Suppressor macrophage treated with lipopolysaccharide for 4 hours (primary cell): ENCODE measurements at places on chromosomes 3 and 15.

DNA sequence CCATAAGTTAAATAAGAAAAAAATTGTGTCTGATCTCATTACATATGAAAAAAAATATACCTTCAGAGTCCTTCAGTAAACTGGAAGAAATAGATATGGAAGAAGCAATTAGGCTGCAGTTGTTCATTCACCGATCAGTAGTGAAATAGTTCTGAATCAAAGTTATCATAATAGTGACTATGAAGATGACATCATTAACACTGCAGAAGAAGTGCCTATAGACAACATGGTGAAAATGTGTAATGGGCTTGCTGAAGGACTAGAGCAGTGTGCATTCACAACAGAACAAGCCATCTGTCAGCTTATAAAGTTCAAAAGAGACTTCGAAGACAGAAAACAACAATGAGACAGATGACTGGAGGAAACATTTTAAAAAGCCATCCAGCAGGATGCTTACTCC, 144.5 kb downstream of the NAALADL2 start:
- no peak for DNase-seq

GRCh38 chr3:39531665-39532064, 64.2 kb downstream of the MOBP start:
- no peak for DNase-seq

DNA sequence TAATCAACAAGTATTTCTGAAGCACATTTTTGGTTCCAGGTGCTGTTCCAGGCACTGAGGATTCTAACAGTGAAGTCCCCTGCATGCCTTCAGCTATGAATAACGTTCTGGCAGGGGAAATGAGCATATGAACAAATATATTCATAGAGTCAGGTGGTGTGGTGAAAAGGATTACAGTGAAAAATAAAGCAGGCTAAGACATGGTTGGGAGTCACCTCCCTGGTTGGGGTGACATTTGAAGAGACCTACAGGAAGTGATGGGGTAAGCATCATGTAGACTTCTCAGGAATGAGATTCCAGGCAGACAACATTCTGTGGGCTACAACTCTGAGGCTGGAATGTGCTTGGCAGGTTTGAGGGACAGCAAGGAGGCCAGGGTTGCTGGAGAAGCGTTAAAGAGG, 15.0 kb downstream of the FRMD4B start:
- no peak for DNase-seq

- DNase-seq: peak; percentile 44
Observed at GRCh38 chr3:149657926-149658743, at the start of gene WWTR1. Gene WWTR1 (minus strand): TSS chr3:149658025. CDS start chr3:149657306, 719 bp downstream.

DNA sequence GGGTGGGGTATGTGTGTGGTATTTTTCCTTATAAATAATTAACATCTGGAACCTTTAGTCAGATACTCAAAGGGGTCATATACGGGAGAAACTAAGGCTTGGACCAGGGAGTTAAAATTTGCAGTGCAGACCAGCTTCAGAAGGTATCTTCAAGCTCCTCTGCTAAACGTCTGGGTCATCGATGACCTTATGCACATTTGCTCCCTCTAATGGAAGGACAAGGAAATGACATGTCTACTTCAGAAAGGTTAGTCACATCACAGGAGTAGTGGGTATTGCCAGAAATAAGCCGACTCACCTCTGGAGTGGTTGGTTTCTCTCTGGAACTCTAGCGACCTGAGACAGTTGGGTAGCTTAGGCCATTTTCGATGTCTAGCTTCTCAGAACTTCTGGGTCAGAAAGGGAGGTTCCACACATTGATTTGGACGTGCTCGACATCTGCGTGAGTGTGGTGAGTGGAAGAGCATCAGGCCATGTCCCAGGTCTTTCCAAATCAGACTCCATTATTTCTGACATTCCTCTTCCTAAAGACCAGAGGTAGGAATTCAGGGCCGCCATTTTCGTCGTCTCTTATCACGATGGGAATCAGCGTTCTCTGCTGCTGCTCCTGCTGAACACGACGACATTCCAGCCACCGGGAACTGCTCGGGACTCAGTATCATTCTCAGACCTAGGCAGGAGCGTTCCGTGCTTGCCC, 31.8 kb upstream of the RASA2 start:
- DNase-seq: peak; percentile 78

- no peak for DNase-seq
Observed at GRCh38 chr15:73997986-73998385, 3.5 kb downstream of the PML start.

GRCh38 chr15:28935316-28935715, 49.5 kb downstream of the APBA2 start:
- DNase-seq: no peak

DNA sequence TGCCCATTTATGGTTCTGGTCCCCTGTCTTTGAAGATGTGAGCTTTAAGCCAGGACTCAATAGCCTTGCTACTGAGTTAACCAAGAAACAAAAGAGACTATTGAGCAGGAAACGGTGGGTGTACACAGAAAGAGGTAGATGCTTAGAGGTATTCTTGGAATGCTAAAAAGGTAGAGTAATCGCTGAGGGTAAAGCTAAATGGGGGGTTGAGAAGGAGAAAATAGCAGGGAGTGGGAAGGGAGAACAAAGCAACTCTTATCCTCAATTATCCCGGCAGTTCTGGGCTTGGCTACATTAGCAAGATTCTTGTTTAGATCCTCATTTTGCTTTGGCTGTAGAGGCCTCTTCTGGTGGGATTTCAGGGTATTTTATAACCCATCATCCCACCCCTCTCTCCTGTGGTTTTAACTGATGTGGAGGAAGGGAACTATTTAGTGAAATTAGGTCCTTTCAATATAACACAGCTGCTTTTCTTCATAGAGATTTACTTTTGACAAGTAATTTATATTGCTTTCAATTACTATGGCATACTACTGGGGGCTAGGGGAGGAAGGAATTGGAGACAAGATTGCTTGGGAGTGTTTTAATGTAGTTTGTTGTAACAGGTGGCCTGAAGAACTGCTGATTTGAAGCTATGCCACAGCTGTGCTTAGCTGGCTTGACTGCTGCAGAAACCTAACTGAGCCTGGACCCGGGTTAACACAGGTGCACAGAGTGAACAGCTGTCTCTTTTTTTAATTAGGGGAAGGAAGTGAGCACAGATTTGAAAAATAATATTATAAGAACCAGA, 234.3 kb upstream of the CCDC54 start:
- DNase-seq: no peak

DNA sequence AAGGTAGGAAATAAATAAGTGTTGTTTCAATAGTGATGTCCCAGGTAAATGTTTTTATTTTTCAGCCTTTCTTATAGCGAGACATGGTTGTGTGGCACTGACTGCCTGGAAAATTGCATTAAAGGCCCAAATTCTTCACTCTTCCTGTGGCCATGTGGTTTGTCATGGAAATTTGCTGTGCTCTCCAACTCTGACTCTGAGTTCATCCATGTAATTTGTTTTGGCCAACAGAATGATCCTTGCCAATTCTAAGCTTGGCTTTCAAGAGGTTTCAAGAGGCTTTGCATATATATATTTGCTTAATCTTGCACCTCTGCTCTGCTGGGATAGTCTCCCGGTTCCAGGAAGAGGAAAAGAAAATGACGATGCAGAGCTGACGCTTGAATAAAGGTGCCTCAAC, 107.5 kb upstream of the ARHGEF26 start:
- no peak for DNase-seq

DNA sequence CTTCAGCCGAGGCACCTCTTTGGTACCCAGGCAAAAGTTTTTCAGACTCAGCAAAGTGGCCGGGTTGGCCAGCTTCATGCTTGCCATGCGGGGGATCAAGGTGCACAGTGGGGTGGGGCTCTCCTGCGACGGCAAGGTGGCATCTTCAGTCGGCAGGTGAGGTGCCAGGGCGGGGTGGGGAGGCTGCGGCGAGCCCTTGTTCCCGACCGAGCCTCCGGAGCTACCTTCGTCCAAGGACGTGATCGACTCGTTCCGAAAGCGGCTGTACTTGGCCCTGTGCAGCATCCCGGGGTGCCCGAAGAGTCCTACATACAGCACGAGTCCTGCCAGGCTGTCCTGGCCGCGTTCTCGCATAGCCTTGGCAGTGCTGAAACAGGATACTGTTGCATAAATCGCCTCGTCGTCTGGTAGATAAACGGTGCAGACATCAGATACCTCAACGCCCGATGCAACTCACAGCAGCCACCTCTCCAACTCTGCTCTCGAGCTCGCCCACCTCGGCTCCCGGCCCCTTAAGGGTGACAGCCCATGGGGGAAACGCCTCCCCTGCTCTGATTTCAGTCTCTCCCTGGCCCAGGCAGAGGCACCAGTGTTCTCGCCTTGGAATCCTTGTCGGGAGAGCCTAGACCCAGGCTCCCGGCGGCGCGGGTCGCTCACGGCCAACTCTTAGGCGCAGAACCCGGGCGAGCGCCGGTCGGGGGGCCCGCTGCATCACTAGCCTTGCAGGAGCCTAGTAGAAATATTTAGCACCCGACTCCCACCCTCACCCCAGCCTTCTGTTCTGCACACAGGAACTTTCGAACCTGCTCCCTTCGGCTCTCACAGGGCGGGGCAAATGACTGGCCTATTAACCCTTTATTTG, 826 bp downstream of the SHC4 start:
- no peak for DNase-seq

DNA sequence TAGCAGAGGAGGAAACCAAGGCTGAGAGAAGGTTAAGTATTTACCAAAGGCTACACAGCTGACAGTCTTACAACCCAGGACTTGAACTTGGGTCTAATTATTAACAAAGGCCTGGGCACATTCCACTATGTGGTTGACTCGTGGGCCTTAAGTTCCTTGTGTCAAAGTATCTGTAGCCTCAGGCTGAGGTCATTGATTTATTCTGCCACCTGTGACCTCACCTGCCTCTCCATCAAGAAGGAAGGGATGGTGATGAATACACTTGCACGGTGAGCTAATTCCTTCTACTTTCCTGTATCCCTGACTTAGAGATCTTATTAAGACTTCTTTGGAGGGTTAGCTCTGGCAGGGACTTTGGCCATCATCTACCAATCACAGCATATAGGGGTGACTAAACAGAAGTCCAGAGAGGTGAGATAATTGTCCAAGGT, 19.9 kb upstream of the LRRC58 start:
- DNase-seq: no peak

DNA sequence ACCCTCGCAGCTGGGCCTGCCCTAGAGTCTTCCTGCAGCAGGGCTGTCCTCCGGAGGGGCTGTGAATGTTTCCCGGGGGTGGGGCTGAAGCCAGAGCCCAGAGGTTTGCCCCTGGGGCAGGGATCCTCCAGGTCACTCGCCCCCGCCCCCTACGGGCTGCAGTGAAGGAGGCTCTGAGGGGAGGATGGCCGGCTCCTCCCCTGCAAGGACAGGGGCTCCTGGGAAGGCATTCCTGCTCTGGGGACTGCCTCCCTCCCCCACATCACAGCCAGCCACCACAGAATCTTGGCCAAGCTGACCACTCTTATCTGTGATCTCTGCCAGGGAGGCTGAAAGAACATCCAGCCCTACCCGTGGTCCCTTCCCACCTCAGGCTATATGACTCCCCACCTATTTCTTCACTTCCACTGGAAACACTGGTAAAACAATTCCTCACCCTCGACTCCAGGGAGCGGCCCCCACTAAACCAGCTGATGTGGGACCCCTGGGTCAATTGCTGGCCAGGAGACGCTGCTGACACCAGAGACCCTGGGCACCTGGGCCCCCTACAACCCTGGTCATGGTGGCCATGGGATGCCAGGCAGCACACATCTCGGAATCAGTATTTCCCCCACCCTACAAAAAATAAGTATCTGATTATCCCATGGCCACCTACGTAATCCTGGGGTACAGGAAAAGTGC, 66.0 kb downstream of the HMCES start:
- no peak for DNase-seq

DNA sequence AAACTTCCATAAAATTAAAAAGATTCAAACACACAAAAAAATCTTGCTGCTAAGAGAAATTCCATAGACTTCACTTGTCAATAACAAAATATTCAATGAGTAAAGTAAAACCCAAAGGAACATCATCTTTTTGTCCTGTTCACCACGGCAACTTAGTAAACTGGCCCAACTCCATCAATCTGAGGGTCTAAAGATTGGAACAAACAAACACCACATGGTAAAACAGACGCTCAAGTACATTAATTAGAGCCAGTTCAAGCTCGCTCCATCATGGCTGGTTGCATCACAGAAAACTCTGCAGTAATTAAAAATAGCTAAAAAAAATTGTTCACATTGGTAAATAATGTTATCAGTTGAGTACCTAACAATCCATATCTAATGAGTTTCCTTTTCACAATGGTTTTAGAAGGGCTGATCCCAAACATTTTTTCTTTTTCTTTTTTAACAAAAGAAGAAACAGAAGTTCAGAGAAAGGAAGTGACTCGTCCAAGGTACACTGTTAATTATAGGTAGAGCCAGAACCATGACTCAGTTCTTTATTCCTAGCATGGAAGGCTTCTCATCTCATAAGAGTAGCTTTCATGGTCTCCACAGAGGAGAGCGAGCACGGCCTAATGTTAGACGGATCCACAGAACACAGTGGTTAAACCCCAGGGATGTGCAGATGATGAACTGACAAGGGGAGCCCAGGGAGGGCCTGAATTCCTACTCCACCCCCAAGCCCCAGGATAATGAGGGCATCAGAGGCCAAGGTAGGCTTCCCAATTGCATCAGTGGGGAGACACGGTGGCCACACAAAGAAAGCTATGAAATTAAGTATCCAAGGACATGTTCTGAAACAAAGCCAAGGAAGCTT, 79.2 kb upstream of the ARHGEF3 start:
- DNase-seq: no peak

DNA sequence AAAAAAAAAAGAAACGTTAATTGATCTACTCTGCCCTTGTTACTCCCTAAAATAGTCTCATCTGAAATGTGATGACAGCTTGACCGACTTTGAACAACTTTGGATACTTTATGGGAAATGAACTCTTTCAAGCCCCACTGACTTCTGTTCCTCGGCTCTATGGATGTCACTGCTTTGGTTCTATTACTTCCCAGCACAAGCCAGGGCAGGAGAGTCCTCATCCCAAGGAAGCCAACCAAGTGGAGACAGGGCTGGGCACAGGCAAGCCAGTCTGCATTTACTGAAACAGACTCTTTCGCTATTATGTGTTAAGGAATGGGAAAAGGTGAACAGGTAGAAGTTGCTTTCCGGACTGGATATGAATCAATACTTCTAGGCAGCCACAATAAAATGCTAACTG, 444.0 kb downstream of the FOXP1 start:
- no peak for DNase-seq

- DNase-seq: peak; percentile 48
Observed at GRCh38 chr3:58307639-58308215, 1.4 kb downstream of the HTD2 start.

- DNase-seq: peak; percentile 82
Observed at GRCh38 chr3:38039899-38040261, 872 bp downstream of the DLEC1 start.

GRCh38 chr3:184659797-184660301, 52.0 kb downstream of the MAGEF1 start:
- no peak for DNase-seq

GRCh38 chr3:36248374-36248773, 131.9 kb upstream of the STAC start:
- DNase-seq: no peak

DNA sequence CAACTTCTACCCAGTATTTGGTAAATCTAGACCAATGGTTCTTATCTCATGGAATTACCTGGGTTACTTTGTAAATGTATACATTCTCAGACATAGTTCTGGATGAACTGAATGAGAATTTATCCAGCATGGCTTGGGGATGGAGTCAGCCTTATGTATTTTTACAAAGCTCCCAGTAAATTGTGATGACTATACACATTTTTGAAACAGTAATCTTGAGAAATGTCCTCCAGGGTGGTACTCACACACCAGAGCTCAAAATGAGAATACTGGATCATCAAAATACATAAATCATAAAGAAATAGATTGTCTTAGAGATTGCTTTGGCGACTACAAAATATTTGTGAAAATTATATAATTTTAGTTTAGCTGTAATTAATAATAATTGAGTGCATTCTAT, 722.1 kb upstream of the DPPA4 start:
- no peak for DNase-seq
